ENCODE measurements at places on chromosomes 7 and 10.

GRCh38 chr7:149450821-149451220 is 10.0 kb downstream of the ZNF777 start:
- no peak for DNase-seq

DNA sequence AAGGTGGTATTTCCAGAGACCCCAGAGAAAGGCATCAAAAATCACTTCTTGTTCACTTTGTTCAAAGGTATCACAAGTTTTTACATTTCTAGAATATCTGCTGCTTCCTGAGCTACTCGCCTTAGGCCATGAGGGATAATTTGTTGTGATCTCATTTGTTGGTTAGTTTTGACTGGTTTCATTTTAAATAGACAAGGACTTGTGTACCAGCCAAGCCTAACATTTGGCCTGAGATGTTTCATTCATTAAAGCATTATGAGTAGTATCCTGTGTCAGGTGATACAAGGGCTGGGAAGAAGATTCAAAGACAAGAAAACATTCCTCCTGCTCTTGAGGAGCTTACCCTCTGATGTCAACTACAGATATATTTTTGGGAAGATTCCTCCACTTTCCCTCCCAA is 170.3 kb upstream of the FAM171A1 start:
- DNase-seq: no peak

- DNase-seq: no peak
Observed at GRCh38 chr7:87935384-87935706, 1.3 kb downstream of the ADAM22 start.

DNA sequence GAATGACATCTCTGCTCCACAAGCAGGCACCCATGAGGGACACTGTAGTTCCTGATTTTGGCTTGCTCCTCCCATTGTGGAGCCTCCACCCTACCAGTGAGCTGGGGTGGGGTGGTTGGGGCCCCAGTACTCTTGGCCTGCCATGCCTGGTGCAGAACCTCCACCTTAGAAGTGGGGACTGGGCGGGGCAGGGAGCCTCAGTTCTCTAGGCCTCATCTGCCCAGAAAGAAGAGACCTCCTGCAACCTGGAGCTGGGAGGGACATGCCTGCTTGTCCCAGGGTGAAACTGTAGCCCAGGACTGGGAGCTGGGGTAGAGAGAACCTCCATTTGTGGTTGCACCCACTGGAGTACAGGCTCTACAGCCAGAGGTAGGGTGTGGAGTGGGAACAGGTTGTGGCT is 14.4 kb downstream of the RAMP3 start:
- no peak for DNase-seq

GRCh38 chr10:73731588-73732375 is 12.4 kb upstream of the SEC24C start:
- DNase-seq: no peak

GRCh38 chr7:47968847-47969774 is 10.3 kb downstream of the HUS1 start:
- peak; percentile 77 for DNase-seq

DNA sequence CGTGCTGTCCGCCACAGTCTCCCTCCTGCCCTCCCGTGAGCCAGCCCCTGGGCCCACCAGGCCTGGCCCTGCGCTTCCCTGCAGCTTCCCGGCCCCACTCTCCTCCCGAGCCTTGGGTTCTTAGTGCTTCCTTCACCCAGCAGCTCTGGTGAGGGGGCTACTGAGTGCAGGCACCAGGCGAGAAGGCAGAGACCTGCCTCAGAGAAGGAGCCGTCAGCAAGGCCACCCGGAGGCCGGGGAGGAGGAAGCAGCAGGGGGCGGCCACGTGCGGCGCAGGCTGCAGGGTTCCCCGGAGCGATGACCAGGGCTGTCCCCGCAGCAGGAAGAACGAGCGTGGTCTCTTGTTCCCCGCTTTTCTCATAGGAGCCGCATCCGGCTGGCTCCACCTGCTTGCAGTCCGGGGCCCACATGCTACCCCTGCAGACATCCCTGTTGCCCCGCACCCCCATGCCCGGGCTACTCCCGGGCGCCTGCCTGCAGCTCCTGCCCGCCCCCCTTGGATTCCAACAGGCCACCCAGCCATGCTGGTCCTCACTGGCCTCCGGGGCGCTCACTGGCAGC is 20.5 kb downstream of the YKT6 start:
- DNase-seq: peak; percentile 44

DNA sequence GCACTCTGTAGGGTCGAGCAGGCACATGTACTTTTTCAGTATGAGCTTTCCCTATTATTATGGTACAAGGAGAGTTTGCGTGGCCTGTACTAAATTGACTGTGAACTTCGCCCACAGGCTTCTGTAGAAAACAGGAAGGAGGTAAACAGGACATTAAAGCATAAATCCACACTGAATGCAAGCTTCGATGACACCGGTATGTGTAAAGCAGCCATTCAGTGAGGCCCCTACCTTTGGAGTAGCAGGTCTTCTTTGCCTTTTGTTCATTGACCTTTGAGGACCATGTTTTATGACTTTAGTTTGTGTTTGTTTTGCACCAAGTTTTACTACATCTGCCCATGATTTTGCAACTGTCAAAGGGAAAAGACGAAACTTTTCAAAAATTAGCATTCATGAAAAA is 14.5 kb downstream of the MKI67 start:
- no peak for DNase-seq

GRCh38 chr10:110448682-110449418 is 48.9 kb upstream of the DUSP5 start:
- DNase-seq: no peak

DNA sequence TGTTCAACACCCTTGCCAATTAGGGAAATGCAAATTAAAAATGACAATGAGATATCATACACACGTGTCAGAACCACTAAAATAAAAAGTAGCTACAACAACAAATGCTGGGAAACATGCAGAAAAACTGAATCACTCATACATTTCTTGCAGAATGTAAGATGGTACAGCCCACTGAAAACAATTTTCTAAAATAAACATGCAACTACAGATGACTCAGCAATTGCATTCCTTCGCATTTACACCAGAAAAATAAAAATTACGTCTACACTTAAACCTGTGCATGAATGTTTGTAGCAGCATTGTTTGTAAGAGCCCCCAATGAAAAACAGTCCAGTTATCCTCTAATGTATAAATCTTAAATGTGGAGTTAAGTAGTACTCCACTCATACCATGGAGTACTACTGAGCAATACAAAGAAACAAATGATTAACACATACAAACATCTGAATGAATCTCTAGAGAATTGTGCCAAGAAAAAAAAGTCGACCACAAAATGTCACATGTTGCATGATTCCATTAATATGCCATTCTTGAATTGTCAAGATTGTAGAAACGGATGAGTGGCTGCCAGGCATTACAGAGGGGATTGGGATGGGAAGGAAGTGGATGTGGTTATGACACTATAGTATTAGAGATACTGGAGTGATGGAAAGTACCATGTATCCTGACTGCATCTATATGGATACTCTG is 134.6 kb upstream of the NPSR1 start:
- no peak for DNase-seq

Measured in WERI-Rb-1 (cell line).